Activated naive CD8-positive, alpha-beta T cell treated with anti-CD3 and anti-CD28 coated beads, Interleukin-2, amount 50 U/mL, for 24 hours (primary cell): ENCODE measurements at places on chromosomes 5 and 9.
A peak's percentile ranks its signal among the peaks of the same experiment; 100 is the strongest.

DNA sequence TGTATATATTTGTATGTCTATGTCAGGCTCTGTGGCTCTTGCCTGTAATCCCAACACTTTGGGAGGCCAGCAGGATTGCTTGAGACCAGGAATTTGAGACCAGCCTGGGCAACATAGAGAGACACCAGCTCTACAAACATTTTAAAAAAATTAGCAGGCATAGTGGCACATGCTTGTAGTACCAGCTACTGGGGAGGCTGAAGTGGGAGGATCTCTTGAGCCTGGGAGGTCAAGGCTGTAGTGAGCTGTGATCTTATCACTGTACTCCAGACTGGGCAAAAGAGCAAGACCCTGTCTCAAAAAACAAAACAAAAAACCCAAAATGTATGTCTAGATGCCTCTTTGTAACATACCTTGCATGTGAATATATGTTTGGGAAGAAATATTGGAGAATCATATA lies 15.8 kb downstream of the ARRDC3 start:
- H3K27me3 ChIP-seq = no peaks in the 10 kb centered on the region
- no peak overlapping the region for H3K4me3 ChIP-seq
- peaks cover 25% of the 10 kb centered on the region for H3K4me1 ChIP-seq
- no peak for DNase-seq

GRCh38 chr5:139446956-139447779 lies 7.8 kb upstream of the DNAJC18 start:
- H3K36me3 ChIP-seq = peaks cover 9% of the 10 kb centered on the region
- DNase-seq = no peak
- H3K27me3 ChIP-seq = no peaks in the 10 kb centered on the region
- H3K4me1 ChIP-seq = peaks cover 67% of the 10 kb centered on the region

GRCh38 chr5:35356725-35357124 lies 126.4 kb upstream of the PRLR start:
- H3K36me3 ChIP-seq = no peaks in the 10 kb centered on the region
- no peak for DNase-seq
- no peaks in the 10 kb centered on the region for H3K4me1 ChIP-seq
- H3K27ac ChIP-seq = no peak overlapping the region
- no peak overlapping the region for H3K4me3 ChIP-seq

GRCh38 chr9:29422438-29422837 lies 1849.2 kb upstream of the C9orf72 start:
- H3K4me3 ChIP-seq = no peak overlapping the region
- no peak overlapping the region for H3K27ac ChIP-seq
- H3K4me1 ChIP-seq = no peaks in the 10 kb centered on the region
- DNase-seq = no peak
- H3K36me3 ChIP-seq = no peaks in the 10 kb centered on the region
- H3K27me3 ChIP-seq = no peaks in the 10 kb centered on the region

DNA sequence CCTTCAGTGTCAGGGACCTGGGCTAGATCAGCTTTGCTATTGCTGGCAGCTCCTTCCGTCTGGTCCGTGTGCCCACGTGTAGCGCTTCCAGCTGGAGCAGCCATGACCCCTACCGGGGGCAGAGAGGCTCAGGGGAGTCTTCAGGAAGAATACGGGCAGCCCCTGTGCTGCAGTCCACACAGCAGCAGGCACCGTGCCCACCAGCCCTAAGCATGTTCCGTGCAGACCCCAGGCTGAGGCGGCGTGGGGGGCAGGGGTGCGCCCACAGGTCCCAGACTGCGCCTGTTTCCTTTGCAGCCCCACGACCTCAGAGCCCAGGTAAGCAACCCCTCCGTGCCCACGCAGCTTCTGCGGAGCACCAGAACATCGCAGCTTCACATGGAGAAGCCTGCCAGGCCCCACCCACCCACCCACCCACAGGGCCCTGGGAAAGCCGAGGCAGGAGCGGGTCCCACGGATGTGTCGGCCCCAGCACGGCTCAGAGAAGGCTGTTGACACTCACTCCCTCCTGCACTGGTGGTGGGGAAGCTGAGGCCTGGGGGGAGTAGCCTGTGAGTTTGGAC lies 83.1 kb downstream of the KCNT1 start:
- no peak overlapping the region for H3K27ac ChIP-seq
- no peak for DNase-seq
- H3K4me3 ChIP-seq = no peak overlapping the region
- H3K36me3 ChIP-seq = no peaks in the 10 kb centered on the region

- DNase-seq = no peak
- H3K4me3 ChIP-seq = no peak overlapping the region
- peaks cover 18% of the 10 kb centered on the region for H3K4me1 ChIP-seq
- H3K36me3 ChIP-seq = peaks cover 5% of the 10 kb centered on the region
- peaks cover 17% of the 10 kb centered on the region for H3K27me3 ChIP-seq
Observed at GRCh38 chr5:159471904-159472303, 141.6 kb upstream of the IL12B start.

DNA sequence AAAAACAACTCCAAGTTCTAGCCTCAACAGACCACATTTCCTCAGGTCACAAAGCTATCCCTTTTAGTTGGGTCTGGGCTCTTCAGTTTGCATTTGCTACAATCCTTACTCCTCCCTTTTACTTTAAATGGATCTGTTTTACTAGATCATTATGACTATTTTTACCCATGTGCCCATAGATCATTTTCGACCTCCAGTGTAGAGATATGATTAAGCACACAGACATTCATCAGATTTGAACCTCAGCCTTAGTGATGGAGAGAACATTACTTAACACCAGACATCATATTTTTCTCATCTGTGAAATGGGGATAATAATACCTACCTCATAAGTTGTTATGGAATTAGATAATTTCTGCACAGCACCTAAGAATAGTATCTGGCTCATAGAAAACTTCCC lies 141.9 kb downstream of the NPR3 start:
- no peaks in the 10 kb centered on the region for H3K4me1 ChIP-seq
- no peak overlapping the region for H3K27ac ChIP-seq
- no peak overlapping the region for H3K4me3 ChIP-seq

DNA sequence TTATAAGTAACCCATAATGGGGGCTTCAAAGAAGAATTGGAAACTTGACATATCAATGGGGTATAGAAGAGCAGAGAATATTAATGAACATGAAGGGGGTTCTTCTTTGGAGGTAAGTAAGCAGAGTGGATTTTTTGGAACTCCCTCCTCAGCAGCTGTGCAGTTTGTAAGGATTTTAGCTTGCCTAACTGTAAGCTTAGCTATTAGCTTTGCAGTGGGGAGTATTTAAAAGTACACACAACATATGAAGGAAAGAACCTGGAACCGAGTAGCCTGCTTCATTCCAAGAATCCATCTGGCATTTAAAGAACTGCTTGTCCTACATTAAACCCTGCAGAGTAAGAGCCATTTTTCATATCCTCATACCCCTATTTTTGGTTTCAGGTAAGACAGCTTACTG lies 2.2 kb upstream of the PBX3 start:
- no peak overlapping the region for H3K27ac ChIP-seq
- peaks cover 6% of the 10 kb centered on the region for H3K36me3 ChIP-seq
- no peak for DNase-seq

DNA sequence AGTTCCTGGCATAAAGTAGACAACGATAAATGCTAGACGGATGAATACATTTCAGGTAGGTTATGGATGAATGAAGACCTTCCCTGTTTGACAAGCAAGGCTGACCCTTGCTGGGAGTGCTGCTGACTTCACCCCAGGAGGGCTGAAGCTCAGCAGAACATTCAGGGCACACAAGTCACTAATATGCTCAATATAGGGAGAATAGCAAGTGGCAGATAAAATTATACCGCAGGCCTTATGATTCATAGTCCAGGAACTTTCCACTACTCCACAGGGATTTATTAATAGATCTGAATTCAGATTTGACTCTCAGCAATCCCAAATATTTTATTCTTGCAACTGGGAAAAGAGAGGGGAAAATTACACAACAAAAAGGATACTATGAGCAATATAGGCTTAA lies 38.2 kb upstream of the GRAMD2B start:
- H3K4me1 ChIP-seq = no peaks in the 10 kb centered on the region
- H3K27me3 ChIP-seq = no peaks in the 10 kb centered on the region
- H3K36me3 ChIP-seq = no peaks in the 10 kb centered on the region
- no peak overlapping the region for H3K27ac ChIP-seq
- H3K4me3 ChIP-seq = no peak overlapping the region

DNA sequence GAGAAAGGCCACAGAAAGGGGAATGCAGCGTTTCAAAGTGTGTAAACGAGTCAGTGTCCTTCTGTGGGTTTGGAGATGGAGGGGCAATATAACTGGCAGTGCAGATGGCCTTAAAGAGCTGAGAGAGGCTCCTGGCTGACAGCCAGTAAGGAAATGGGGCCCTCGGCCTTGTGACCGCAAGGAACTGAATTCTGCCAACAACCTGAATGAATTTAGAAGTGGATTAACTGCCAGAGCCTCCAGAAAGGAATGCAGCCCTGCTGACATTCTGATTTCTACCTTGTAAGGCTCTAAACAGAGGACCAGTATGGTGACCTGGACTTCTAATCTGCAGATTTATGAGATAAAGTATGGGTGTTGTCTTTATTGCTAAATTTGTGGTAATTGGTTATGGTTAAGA lies 17.5 kb upstream of the NREP start:
- H3K27ac ChIP-seq = no peak overlapping the region
- H3K4me1 ChIP-seq = no peaks in the 10 kb centered on the region
- H3K36me3 ChIP-seq = no peaks in the 10 kb centered on the region

DNA sequence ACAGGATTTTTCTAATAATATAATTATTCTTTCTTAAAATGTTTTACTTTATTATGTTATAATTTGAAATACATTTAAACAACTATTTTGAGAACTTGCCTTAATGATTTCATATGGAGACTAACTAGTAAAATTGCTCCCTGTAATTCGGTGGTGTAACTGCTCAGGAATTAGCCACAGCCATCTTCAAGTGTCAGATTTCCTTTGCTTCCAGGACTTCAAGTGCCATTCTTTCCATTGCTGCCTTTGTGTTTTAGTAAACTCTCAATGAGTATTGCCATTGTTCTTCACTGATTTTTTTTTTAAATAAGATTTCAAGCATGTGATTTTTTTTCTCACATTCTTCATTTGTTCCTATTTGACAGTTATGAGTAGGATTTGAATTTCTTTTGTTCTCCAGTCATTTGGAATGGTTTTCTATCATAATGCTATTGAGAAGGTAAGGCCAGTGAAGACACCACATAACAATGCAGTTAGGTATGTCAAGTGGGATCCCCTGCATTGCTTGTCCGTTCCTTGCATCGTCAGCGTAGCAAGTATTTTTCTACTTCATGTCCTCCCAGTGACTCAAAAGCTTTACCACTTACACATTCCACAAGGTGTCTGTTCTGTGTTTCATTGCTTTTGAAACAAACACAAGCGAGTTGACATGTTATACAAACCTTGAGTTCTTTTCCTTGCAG lies 83.7 kb downstream of the LNPEP start:
- H3K4me1 ChIP-seq = peaks cover 17% of the 10 kb centered on the region
- no peak overlapping the region for H3K4me3 ChIP-seq
- DNase-seq = no peak
- H3K27ac ChIP-seq = no peak overlapping the region
- peaks cover 40% of the 10 kb centered on the region for H3K36me3 ChIP-seq
- no peaks in the 10 kb centered on the region for H3K27me3 ChIP-seq

DNA sequence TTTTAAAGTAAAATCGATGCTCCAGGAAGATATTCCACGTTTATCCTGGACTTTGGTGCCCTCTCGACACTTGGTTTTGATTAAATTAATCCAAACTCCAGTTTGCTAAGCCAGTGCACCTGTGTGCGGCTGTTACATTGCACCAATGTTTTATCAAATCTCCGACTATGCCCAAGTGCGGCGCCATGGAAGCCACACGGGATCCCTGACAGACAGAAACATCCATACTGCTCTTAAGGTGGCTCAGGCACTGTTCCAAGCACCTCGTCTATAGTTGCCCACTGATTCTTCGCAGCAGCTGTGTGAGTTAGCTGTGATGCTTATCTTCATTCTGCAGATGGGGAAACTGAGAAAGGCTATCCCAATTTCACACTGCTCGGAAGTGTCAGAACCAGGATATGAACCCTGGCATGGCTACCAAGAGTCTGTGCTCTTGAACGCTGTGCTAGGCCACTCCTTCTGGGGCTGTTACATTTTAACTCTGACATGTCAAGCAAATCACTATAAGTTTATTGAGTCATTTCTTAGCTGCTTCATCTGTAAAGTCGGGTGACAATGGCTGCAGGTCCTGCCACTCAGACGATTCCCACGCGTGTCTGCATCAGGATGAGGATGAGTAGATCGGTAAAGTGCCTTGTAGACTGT lies 113.0 kb downstream of the ADAMTS2 start:
- H3K27ac ChIP-seq = no peak overlapping the region
- H3K36me3 ChIP-seq = no peaks in the 10 kb centered on the region

- no peak for DNase-seq
- H3K4me3 ChIP-seq = no peak overlapping the region
- H3K36me3 ChIP-seq = peaks cover 28% of the 10 kb centered on the region
Observed at GRCh38 chr5:50759526-50760270, 93.3 kb downstream of the PARP8 start.

DNA sequence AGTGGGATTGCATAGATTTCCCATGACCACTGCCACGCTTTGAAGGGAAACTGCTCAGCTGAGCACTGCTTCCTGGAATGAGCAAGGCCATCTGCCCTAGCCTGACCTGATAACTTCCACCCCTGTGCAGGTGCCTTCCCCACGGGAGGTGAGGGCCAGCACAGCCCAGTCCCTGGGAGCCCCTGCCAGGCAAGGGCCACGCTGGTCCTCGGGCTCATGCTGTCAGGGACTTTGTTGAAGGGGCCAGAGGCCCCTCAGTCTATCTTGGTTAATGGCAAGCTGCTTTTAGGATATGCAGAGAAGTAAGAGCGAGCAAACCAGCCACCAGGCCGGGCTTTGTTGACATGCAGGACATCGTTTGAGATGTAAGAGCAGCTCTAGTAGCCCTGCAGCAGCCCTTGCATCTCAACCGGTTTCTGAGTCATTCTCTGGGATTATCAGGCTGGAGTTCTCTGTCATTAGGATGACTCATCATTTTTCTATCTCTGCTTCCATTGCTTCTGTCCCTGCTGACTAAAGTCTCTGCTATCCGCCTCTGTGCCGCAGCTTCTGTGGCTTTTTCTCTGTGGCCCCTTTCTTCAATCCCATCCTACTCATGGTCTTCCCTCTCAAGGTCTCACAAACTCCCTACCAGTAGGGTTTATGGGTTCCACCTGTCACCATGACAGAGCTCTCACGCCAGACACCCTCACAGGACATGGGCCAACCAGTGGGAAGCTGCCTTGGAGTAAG lies 30.6 kb upstream of the IQGAP2 start:
- H3K4me3 ChIP-seq = no peak overlapping the region
- H3K36me3 ChIP-seq = no peaks in the 10 kb centered on the region
- no peak for DNase-seq
- peaks cover 24% of the 10 kb centered on the region for H3K4me1 ChIP-seq
- no peaks in the 10 kb centered on the region for H3K27me3 ChIP-seq
- H3K27ac ChIP-seq = peak overlapping the region; percentile 57

DNA sequence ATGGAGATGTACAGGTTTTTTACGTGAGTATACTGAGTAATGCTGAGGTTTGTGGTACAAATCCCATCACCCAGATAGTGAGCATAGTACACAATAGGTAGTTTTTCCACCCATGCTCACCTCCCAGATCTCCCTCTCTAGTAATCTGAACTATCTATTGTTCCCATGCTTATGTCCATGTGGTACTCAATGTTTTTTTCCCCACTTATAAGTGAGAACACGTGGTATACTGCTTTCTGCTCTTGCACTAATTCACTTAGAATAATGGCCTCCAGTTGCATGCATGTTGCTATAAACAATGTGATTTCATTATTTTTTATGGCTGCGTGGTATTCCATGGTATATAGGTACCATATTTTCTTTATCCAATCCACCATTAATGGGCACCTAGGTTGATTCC lies 593.9 kb downstream of the ANXA1 start:
- no peaks in the 10 kb centered on the region for H3K4me1 ChIP-seq
- H3K27me3 ChIP-seq = no peaks in the 10 kb centered on the region
- H3K27ac ChIP-seq = no peak overlapping the region
- no peak overlapping the region for H3K4me3 ChIP-seq
